ENCODE measurements at places on chromosomes 3 and 15.

DNA sequence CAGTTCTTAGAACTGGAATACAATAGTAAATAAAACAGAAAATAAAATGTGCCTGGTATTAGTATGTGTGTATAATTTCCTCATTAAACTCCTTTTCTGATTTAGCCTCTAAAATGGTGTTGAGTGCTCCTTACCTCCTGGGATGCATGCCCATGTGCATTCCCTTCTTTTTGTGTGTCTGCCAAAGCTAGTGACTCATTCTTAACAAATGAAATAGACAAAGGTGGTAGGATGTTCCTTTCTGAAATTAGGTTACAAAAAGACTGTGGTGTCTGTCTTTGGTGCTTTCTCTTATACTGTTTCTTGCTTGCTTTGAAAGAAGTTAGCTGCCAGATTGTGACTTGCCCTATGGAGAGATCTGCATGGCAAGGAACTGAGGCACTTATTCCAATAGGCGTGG, 623.7 kb downstream of the GRM7 start:
- no peak for DNase-seq

DNA sequence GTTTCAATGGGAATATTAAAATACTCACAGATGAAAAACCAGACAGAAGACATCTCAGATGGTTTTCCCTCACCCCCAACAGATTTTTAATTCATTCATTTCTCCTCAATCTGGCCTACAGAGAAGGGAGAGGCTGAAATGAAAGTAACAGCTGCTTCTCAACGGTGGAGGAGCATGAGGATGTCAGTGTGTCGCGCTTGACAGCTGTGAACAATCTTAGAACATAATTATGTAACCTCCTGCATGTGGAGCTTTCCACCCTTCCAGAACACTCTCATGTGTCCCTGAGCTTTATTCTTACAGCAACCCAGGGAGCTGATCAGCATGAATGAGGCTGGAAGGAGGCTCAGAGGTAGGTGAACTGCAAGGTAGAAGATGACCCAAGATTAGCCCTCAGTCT, 52.7 kb downstream of the MB21D2 start:
- no peak for DNase-seq

GRCh38 chr15:68567345-68567744, 11.4 kb upstream of the CORO2B start:
- DNase-seq = no peak

- DNase-seq = no peak
Measured at GRCh38 chr15:55741833-55742497, 987 bp downstream of the PRTG start.

GRCh38 chr3:20080956-20081554, 40.8 kb downstream of the KAT2B start:
- DNase-seq = peak; percentile 41

GRCh38 chr3:183182732-183183610, 20.4 kb upstream of the LAMP3 start:
- DNase-seq = peak; percentile 18

GRCh38 chr15:58229297-58229768, 91.2 kb downstream of the AQP9 start:
- DNase-seq = no peak

DNA sequence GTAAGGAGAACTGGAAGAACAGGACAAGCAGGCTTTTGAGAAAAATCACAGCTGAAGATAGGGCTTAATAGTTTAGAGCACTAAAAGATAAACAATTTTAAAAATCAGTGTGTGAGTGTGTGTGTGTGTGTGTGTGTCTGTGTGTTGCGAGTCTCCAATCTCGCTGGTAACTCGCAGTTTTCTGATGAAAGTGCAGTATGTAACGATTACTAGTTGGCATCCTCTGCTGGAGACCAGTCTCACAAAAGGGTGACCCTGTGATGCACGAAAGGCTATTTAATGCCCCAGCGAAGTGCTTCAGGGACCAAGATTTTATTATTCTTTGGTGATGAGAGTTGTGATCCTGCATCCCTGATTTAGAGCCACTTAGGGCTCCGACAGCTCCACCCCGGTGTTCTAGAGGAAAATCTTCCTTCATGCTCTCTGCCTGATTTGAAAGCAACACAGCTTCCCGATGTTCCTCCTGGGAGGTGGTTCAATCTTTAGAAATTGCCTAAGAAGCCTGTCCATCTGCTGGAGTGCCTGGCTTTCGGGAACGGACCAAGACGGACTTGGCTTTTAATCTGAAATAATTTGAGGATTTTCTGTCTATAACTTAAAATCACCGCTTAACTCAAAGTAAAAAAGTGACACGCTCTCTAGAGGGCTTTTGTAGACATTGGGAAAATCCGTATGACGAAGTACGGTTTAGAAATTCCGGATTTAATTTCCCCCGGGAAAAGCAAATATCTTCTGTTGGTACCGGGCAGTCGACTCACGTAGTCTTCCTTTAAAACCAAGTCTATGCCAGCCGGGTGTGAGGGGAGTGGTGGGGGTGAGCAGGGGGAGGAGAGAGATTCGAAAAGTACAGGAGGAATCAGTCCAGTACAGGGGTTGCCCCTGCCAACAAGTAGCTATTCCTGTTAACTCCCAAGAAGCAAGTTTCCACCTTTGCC, 1.1 kb upstream of the ALCAM start:
- DNase-seq = no peak

- no peak for DNase-seq
Measured at GRCh38 chr3:122357828-122358702, 25.0 kb downstream of the MIX23 start.

GRCh38 chr3:36393563-36393962, 13.3 kb downstream of the STAC start:
- no peak for DNase-seq

DNA sequence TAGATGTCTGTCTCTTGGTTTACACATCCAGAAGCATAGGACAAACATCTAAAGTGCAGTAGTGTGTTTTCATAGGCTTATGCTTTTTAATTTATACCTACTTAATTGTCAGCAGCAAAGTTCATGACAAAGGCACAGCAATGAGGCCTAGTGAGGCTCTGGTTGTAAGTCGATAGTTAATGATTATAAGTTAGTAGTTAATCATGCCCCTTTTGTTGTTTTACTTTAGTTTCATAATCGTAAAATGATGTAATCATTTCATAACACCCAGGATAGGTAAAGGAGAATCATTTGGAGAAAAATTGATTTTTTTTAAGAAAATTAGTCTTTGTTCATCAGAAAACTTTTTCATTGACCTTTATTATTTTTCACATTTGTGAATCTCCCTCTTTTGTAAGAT, 351.9 kb downstream of the LSAMP start:
- DNase-seq = no peak

DNA sequence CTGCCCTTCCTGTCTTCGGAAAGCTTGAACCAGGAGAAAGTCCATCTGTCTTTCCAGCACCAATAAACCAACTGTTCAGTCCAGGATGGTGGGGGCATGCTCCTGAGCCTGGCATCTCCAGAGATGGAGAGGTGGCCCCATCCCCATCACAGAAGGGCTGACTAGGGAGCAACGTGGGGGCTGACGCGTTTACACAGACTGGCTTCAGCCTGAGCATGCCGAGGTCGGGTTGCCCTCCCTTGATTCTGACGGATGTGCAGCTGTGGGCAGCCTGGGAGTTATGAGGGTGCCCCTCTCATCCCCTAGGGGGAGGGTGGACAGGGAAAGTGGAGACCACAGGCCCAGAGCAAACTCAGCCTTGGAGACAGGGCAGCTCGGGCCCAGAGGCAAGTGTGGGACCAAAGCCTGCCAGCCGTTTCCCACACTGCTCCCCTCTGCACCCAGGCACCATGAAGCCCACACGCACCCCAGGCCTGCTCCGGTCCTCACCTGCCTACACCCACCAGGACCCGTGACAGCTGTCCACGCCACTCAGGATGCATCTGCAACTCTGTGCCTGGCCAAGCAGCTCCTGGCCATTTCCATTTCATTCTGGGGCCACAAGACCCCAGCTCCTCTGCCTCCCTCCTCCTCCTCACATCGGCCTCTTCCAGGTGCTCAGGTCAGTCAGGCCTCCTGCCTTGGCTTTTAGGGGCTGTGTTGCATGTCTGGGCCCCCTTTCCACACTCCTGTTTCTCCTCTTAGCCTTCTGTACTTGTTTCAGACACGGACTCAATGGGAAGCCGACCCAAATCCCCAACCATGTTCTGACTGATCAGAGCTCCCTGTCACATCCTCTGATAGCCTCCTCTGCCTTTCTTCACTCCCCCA, 48.2 kb upstream of the SLC41A3 start:
- DNase-seq = no peak

DNA sequence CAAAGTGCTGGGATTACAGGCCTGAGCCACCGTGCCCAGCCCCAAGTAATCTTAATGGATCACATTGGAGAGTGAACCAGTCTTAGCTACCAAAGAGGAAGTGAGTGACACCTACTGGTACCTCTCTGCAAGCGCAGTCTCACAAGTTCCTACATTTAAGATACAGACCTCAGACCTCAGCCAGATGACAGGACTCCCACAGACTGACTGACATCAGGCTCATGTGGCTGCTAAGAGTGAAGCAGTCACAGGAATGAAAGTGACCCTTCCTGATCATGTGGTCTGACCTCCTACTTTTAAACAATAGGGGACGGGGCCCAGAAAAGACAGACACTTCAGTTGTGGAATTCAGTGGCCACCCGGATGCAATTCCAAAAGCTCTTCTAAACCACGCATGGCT, 36.3 kb upstream of the GNB5 start:
- DNase-seq = peak; percentile 86

- DNase-seq = no peak
Measured at GRCh38 chr3:190696777-190697501, 165.6 kb downstream of the GMNC start.

DNA sequence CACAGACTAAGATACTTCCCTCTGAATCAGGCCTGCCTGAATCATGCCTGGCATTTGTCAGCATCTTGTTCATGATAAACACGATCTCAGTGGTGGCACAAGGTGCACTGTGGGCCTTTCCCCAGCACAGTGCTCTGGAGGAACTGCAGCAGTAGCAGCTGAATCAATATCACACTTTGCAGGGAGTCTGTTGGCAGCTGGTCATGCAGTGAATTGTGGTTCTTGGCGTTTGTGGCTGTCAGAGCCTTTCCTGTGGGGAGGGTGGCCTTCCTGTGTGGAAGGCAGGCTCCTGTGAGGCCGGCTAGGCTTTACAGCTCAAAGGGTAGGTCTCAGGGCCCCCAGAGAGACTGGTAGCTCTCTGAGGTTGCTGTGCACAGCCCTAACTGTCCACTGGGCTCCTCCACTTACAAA, 54.4 kb upstream of the TLE3 start:
- no peak for DNase-seq

- DNase-seq = no peak
Measured at GRCh38 chr3:191428177-191428576, 32.8 kb upstream of the PYDC2 start.

- no peak for DNase-seq
Measured at GRCh38 chr15:72840114-72840513, 56.6 kb upstream of the ADPGK start.

GRCh38 chr15:92915766-92916435, 15.8 kb downstream of the CHD2 start:
- DNase-seq = no peak

DNA sequence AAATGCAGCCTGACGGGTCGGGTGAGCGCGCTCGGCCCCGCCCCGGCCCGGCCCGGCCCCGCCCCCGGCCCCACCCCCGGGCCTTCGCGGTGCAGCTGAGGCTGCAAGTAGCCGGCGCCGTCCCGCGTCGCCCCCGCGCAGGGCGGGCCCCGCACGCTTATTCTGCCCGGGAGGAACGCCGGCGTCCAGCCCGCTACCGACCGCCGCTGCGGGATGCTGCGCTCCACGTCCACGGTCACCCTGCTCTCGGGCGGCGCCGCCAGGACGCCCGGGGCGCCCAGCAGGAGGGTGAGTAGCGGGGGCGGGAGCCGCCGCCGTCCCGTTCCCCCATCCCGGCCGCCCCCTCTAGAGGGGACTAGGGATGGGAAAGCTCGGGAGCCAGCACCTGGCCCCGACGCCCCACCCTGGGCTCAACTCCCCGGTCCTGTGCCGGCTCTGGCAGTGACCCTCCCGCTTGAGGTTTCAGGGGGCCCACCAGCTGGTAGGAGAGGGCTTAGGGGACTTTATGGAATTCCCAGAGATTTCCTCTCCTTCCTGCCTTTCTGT, at the start of gene MYZAP:
Gene MYZAP (plus strand): TSS at position 83 of the 546 bp plus-strand sequence. CDS start 131 bp downstream, at position 214.
- peak; percentile 31 for DNase-seq

GRCh38 chr15:27017168-27017809, 46.3 kb downstream of the GABRG3 start:
- peak; percentile 60 for DNase-seq

DNA sequence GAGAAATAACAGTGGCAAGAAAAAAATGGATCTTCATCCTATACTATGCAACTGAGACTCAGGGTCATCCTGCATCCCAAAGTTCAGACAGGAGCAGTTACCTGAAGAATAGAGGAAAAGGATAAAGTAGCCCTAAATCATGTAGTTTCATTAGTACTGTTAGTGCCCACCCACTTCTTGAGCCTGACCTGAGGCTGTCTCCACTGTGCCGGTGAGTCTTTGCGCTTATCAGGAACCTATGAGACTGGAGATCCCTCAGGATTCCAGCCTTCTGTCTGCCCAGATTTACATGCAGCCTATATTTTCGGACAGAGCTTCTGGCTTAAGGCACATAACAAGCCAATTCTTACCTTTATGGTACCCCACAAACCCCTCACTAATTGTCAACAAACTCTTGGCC, 791.6 kb downstream of the ROBO1 start:
- DNase-seq = no peak

- DNase-seq = no peak
Measured at GRCh38 chr3:50297896-50298725, 1.1 kb downstream of the HYAL3 start.

DNA sequence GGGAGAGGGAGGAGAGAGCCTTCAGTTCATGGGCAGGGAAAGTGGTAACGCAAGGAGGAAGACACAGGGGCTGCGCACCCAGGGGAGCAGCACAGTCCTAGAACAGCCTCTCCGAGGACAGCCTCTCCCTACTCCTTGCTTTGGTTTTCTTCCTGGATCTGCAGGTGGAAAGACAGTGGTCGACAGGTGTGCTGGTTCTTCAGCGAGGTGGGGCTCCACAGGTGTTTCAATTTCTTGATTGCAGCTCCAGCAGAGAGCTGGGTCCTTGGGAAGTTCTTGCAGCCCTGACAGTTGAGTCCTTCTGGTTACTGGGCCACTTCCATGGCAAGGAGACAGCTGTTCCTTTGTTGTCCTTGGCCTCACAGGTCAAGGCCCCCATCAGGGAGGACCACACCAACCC, 220.7 kb upstream of the NR2F2 start:
- no peak for DNase-seq

- no peak for DNase-seq
Measured at GRCh38 chr3:5022966-5023776, 43.9 kb downstream of the BHLHE40 start.

DNA sequence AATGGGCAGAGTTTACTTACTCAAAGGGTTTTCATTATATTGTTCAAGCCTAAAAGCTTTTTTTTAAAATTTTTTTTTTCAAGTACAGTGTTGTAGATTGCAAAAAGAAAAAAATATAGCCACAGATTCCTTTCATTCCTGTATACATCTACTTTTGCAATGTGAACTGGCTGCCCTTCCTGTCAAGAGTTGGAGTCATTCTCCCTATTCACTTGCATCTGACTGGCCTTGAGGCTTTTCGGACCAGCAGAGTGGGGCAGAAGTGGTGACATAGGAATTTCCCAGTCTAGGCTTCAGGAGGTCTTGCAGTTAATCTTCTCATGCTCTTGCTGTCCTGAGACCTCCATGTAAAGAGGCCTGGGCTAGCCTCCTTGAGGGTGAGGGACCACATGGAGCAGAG, 218.3 kb upstream of the CFAP20DC start:
- DNase-seq = no peak

- no peak for DNase-seq
Measured at GRCh38 chr15:57578288-57578900, 13.3 kb upstream of the MYZAP start.

GRCh38 chr3:13261104-13261830, 158.9 kb downstream of the NUP210 start:
- DNase-seq = no peak

- DNase-seq = no peak
Measured at GRCh38 chr15:44157679-44158078, 37.4 kb downstream of the FRMD5 start.

Data from activated CD8-positive, alpha-beta T cell treated with anti-CD3 and anti-CD28 coated beads, Interleukin-2, amount 10 ng/mL, durations not matched to agents 7 days and 5 days (primary cell).